ENCODE measurements at places on chromosomes 13 and 19. TPM values are rescaled to one million over a fixed set of nuclear protein-coding genes. Genes with fewer than 3 reads are reported as not detected.
A peak's percentile ranks its signal among the peaks of the same experiment; 100 is the strongest.

Gene EDDM13
- not detected for total RNA-seq

Gene CRB3
- total RNA-seq = 2.1 TPM

Gene CEACAM4
- 4.0 TPM for total RNA-seq

Gene UPK1A
- total RNA-seq = not detected

Gene GPR183
- total RNA-seq = 19.6 TPM

DNA sequence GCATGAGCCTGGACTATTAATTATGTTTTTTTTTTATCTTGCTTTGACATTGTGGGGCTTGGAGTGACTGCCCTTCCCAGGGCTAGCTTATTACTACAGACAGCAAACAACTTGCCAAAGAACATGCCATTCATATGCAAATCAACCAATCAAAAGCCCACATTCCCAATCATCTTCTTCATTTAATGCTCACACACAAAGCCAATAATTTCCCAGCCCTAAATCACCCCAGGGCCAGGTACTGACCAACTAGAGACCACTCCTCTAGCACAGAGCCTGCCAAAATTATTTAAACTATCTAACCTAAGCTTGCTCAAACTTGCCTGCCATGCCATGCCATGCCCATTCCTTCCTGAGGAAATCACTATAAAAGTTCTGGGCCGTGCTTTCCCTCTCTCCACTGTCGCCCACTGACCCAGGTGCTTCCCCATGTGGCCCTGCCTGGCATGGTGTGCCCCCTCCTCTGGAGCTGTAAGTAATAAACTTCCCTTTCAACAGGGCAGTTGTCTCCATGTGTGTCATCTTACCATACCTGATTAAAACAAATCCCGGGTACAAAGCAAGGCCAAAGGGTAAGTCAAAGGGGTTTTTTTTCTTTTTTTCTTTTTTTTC, 15.7 kb downstream of the PBX4 start:
- no peak for DNase-seq
- H3K36me3 ChIP-seq = no peaks in the 10 kb centered on the region
- no peak overlapping the region for H3K4me3 ChIP-seq

- peaks cover 4% of the 10 kb centered on the region for H3K36me3 ChIP-seq
- DNase-seq = no peak
- peak overlapping the region; percentile 79 for H3K4me3 ChIP-seq
- H3K27ac ChIP-seq = no peak overlapping the region
- H3K4me1 ChIP-seq = peaks cover 8% of the 10 kb centered on the region
Measured at GRCh38 chr19:2841855-2842574, 740 bp downstream of the ZNF555 start.

DNA sequence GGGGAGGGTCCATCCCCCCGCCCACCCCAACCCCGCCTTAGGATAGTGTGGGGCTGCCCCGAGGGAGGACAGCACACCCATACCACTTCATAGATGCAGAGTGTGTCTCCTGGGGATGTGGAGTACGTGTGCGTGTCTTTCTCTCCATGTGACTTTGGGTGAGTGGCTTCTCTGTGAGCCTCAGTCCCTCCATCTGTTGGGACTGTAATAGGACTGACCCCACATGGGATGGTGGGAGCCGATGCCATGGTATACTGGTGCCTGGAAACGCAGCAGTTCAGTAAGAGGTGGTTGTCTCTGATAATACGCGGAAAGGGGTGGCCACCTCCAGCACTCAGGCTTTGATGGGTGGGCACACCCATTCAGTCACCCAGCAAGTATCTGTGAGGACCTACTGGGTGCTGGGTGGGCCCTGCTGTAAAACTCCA, 816 bp upstream of the PRKD2 start:
- H3K27ac ChIP-seq = peak overlapping the region; percentile 85
- peak overlapping the region; percentile 99 for H3K4me3 ChIP-seq
- no peaks in the 10 kb centered on the region for H3K27me3 ChIP-seq
- peaks cover 14% of the 10 kb centered on the region for H3K4me1 ChIP-seq
- DNase-seq = no peak

DNA sequence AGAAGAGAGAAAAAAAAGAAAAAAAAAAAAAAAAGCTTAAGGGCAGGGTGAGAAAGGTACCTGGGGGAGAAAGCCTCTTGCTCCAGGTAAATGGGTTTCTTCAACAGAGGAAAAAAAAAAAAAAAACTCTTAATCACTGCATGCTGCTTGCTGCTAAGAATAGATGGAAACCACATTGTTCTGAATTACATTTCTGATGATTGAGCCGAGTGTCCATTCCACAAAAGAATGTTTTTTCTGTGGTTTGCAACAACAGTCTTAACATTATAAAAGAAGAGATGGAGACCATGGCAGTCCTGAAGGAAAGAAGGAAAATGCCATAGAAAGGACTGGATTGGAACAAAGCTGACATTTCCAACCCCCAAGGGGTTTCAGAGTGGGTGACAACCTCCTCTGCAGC, 1312.7 kb downstream of the SLITRK1 start:
- no peak overlapping the region for H3K27ac ChIP-seq
- H3K36me3 ChIP-seq = no peaks in the 10 kb centered on the region
- H3K27me3 ChIP-seq = no peaks in the 10 kb centered on the region
- no peaks in the 10 kb centered on the region for H3K4me1 ChIP-seq
- DNase-seq = no peak
- H3K4me3 ChIP-seq = no peak overlapping the region

DNA sequence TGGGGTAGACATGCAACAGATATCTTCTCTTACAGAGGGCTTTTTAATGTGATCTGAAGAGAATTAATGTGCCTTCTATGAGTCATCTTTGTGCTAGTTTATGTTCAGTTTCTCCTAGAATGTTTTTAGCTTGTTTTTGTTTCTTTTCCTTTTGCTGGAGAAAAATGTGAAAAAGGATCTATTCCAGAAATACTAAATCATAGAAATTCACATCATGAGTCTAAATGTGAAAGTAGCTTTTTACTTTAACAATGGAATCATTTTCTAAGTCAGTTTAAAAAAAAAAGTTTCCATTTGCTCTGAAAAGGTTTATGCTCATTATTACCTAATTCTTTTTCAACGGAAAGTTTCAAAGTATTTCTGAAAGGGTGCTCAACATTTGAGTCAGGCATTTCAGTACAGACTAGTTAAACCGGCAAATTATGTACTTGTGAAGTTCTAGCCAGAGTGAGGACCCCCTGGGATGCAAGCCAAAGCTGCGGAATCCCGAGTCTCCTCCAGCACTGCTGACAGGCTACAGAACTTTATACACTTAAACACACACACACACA, 72.9 kb downstream of the SPATA13 start:
- no peaks in the 10 kb centered on the region for H3K4me1 ChIP-seq
- peak overlapping the region; percentile 30 for H3K4me3 ChIP-seq
- H3K27me3 ChIP-seq = no peaks in the 10 kb centered on the region
- H3K36me3 ChIP-seq = no peaks in the 10 kb centered on the region
- no peak overlapping the region for H3K27ac ChIP-seq
- no peak for DNase-seq

DNA sequence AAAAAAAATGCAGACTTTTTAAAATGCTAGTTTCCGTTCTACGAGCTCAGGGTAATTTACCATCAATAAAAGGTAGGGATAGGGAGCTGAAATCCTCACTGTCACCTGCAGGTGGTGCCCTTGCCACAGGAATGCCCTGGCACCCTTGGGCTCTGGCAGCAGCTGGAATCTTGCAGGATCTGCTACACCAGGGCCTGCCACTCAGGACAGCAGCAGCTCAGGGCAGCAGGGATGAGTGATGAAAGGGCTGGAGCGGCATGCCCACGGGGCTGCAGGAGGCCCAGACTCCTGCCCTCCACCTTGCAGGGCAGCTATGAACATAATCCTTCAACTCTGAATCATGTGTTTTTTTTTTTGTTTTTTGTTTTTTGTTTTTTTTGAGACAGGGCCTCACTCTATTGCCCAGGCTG, 54.0 kb downstream of the GNG7 start:
- H3K27ac ChIP-seq = no peak overlapping the region
- H3K4me3 ChIP-seq = no peak overlapping the region
- DNase-seq = no peak
- H3K36me3 ChIP-seq = no peaks in the 10 kb centered on the region
- H3K27me3 ChIP-seq = no peaks in the 10 kb centered on the region

GRCh38 chr19:3507371-3508120, 1.4 kb downstream of the FZR1 start:
- peaks cover 11% of the 10 kb centered on the region for H3K36me3 ChIP-seq
- H3K27ac ChIP-seq = no peak overlapping the region
- H3K4me3 ChIP-seq = peak overlapping the region; percentile 91
- H3K4me1 ChIP-seq = peaks cover 3% of the 10 kb centered on the region
- no peak for DNase-seq

DNA sequence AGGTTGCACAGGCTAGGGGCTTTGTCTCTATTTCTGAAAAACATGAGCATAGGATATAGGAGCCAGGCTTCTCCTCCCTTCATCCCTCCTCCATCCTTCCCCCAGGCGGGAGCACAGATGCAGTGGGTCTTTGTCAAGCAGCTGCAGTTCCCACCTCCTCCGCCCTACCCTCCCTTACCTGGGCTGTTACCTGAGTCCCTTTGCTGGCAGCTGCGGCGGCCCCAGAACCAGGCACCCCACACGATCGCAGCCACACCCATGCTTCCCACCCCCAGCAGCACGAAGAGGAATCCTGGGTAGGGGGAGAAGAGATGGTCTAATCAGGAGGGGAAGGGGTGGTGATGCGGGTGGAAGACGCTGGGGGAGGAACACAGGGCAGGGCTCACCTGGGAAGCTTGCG, 7.8 kb downstream of the TMIGD2 start:
- no peaks in the 10 kb centered on the region for H3K36me3 ChIP-seq
- H3K27ac ChIP-seq = no peak overlapping the region
- H3K27me3 ChIP-seq = no peaks in the 10 kb centered on the region
- DNase-seq = no peak
- no peak overlapping the region for H3K4me3 ChIP-seq

- no peak overlapping the region for H3K27ac ChIP-seq
- H3K4me1 ChIP-seq = no peaks in the 10 kb centered on the region
- no peak overlapping the region for H3K4me3 ChIP-seq
- H3K36me3 ChIP-seq = no peaks in the 10 kb centered on the region
Measured at GRCh38 chr13:22428188-22428828, 752.5 kb upstream of the SGCG start.

DNA sequence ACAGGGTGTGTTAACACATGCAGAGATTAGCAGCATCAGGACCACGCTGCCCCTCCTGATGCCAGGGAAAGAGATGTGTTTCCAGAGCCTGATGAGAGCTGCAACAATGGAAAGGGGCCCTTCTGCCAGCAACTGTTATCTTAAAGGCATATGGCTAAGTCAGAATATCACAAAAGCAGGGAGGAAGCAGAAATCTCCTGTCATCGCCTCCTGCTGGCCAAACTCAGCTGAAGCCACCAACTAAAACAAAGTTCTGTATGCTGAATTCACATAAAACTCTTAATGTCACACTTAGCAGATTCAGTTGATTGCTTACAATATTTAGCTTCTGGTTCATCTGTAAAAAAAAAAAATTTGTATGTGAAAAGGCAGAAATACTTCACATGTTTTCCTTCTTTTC, 178.2 kb downstream of the GPC5 start:
- H3K27me3 ChIP-seq = no peaks in the 10 kb centered on the region
- no peaks in the 10 kb centered on the region for H3K4me1 ChIP-seq
- H3K4me3 ChIP-seq = no peak overlapping the region
- no peak overlapping the region for H3K27ac ChIP-seq
- H3K36me3 ChIP-seq = no peaks in the 10 kb centered on the region

GRCh38 chr19:42096255-42096837, 20.4 kb downstream of the ZNF574 start:
- DNase-seq = no peak
- H3K4me1 ChIP-seq = no peaks in the 10 kb centered on the region
- H3K4me3 ChIP-seq = no peak overlapping the region
- no peaks in the 10 kb centered on the region for H3K36me3 ChIP-seq

GRCh38 chr19:54739587-54740497, 1.5 kb downstream of the KIR2DL3 start:
- no peak for DNase-seq
- H3K27ac ChIP-seq = no peak overlapping the region
- H3K4me3 ChIP-seq = no peak overlapping the region
- H3K4me1 ChIP-seq = no peaks in the 10 kb centered on the region

- no peaks in the 10 kb centered on the region for H3K36me3 ChIP-seq
- no peak overlapping the region for H3K4me3 ChIP-seq
- no peak overlapping the region for H3K27ac ChIP-seq
- H3K27me3 ChIP-seq = no peaks in the 10 kb centered on the region
Measured at GRCh38 chr13:79776531-79777295, 295.8 kb downstream of the NDFIP2 start.

DNA sequence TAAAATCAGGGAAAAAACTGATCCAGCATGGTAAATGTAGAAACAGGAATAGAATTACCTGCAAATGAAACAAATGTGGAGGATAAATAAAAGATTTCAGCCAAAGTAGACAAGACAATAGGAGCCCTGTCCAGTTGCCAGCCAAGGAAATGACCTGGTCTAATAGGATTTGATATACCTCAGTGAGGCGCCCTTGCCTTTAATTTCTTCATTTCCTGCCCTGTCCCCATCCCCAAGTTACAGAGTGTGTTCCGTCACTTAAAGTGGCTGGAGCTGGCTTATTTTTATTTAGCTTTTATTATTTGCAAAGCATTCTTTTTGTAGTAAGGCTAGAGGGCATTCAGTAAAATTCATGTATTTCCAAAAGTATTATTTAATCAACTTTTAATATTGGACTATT, 1022.0 kb downstream of the EFNB2 start:
- H3K36me3 ChIP-seq = no peaks in the 10 kb centered on the region
- no peak overlapping the region for H3K4me3 ChIP-seq
